ENCODE measurements at places on chromosomes 16 and 17. TPM values are rescaled to one million over a fixed set of nuclear protein-coding genes. Genes with fewer than 3 reads are reported as not detected.

Gene TP53TG3C
- not detected for total RNA-seq

Gene ADGRG3
- total RNA-seq, result not detected

- no peak overlapping the region for H3K27ac ChIP-seq
- no peaks in the 10 kb centered on the region for H3K36me3 ChIP-seq
- H3K4me1 ChIP-seq, result no peaks in the 10 kb centered on the region
- no peak overlapping the region for H3K4me3 ChIP-seq
Observed at GRCh38 chr17:58318627-58319172, 9.9 kb downstream of the TSPOAP1 start.

DNA sequence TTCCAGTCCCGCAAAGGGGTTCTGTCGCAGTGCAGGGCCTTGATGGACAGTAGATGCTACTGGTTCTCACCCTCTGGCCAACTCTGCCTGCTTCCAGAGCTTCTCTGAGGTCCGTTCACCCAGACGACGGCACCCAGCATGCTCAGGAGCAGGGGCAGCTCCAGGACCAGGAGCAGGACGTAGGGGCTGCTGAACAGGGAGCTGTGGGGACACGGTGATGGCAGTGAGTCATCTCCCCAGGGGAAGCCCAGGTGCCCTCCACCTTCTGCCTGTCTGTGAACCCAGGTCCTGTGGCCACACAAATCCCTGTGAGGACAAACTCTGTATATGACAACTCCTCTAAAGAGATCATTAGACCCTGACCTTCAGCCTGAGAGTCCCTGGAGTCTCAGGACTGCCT lies 3.4 kb upstream of the CD300C start:
- no peak overlapping the region for H3K27ac ChIP-seq
- H3K4me1 ChIP-seq, result no peaks in the 10 kb centered on the region
- no peaks in the 10 kb centered on the region for H3K36me3 ChIP-seq
- H3K27me3 ChIP-seq, result no peaks in the 10 kb centered on the region
- no peak overlapping the region for H3K4me3 ChIP-seq

DNA sequence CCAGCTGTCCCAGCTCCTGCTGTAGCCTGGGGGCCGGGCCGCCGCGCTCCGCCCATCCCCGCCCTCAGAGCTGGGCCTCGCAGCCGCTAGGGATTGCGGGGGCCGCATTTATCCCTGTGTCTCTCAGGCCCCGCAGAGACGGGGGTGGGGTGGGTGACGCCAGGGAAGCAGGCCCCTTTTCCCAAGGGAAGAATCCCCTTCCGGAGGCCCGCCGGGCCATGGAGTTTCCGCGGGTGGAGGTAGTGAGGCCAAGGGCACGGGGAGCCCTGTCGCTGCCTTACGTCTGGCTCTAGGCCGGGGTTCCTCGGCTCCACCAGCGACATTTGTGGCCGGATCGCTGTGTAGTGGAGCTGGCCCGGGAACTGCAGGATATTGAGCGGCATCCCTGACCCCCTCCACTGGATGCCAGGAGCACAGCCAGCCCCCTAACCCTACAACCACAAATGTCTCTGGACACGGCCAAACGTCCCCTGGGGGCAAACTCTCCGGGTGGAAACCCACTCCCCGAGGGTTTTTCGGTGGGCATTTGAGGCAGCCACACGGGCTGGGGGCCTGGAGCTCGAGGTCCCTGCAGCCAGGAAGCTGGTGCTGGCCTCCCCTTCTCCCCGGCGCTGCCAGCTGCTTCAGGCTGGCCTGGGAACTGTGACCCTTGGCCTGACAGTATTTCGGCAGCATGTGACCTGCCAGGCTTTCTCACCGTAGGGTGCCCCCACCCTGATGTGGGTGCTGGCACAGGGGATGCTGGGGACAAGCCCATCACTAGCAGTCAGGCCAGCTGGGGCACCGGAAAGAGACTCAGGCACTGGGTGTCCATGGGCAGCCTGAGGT lies 12.0 kb upstream of the CD300A start:
- H3K36me3 ChIP-seq, result no peaks in the 10 kb centered on the region
- DNase-seq, result peak; percentile 64
- no peaks in the 10 kb centered on the region for H3K4me1 ChIP-seq

DNA sequence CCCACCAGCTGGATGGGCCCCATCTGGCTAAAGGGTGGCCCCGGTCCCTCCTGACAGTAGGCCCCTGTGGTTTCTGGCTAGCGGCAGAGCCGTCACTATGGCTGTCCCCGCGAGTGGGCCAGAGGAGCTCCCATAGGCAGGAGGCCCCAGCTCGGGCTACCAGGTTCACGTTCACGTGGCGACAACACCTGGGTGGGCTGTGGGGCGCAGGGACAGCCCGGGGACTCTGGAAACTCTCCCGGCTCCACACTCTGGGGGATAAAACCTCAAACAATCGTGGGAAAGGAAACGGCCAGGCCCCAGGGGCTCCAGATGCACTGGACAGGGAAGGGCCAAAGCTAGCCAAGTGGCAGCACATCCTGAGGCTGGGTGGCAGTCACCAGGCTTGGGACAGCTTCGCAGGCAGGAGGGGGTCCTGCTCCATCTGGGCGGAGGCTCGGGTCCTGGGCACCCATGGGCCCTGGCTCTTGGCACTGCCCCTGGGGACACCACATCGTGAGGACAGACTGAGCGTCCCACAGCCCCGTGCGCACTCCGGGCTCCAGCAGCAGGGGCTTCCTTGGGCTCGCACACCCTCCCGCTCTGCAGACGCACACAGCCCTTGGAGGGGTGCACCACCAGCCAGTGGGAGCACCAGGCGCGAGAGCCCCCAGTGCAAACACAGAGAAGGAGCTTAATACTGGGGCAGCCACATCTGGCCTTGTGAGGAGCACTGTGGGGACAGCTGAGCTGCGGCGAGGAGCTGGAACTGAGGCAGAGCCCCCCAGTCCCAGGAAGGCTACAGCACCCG lies 4.4 kb downstream of the RNF166 start:
- H3K27ac ChIP-seq, result peak overlapping the region; percentile 40
- no peak for DNase-seq
- H3K36me3 ChIP-seq, result peaks cover 17% of the 10 kb centered on the region
- H3K4me3 ChIP-seq, result no peak overlapping the region
- H3K27me3 ChIP-seq, result no peaks in the 10 kb centered on the region

- H3K27ac ChIP-seq, result no peak overlapping the region
- peaks cover 13% of the 10 kb centered on the region for H3K36me3 ChIP-seq
- no peak overlapping the region for H3K4me3 ChIP-seq
- no peak for DNase-seq
- no peaks in the 10 kb centered on the region for H3K4me1 ChIP-seq
- no peaks in the 10 kb centered on the region for H3K27me3 ChIP-seq
Observed at GRCh38 chr17:43768382-43768781, 9.8 kb upstream of the SOST start.

DNA sequence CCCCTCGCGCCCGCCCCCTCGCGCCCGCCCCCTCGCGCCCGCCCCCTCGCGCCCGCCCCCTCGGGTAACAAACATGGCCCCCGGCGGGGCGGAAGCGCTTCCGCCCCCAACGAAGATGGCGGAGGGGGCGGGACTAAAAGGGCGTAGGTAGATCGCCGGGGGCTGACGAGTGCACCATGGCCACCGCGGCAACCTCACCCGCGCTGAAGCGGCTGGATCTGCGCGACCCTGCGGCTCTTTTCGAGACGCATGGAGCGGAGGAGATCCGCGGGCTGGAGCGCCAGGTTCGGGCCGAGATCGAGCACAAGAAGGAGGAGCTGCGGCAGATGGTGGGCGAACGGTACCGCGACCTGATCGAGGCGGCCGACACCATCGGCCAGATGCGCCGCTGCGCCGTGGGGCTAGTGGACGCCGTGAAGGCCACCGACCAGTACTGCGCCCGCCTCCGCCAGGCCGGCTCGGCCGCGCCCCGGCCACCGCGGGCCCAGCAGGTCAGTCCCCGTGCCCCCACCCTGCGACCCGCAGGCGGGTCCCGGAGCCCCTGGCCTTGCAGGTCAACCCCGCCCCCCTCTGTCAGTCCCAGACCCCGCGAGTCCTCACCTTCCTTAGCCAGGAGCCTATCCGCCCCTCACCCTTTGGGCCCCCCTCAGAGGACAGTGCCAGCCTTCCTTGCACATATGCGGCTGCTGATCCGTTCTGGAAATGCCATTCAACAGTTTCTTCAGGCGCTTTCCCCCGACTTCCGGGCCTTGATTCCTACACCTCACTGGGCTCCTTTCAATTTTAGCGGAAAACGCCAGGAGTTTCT lies at the start of gene COG1:
Gene COG1, plus strand, starts transcription at position 162 of the 808 bp plus-strand sequence. Its CDS starts 15 bp downstream, at position 177.
- H3K36me3 ChIP-seq, result peaks cover 13% of the 10 kb centered on the region
- peak; percentile 89 for DNase-seq
- no peaks in the 10 kb centered on the region for H3K27me3 ChIP-seq
